ENCODE measurements at places on chromosomes 3 and 15. TPM values are rescaled to one million over a fixed set of nuclear protein-coding genes. Genes with fewer than 3 reads are reported as not detected.

GRCh38 chr15:77588126-77588525 lies 44.6 kb downstream of the LINGO1 start:
- DNase-seq, result no peak

DNA sequence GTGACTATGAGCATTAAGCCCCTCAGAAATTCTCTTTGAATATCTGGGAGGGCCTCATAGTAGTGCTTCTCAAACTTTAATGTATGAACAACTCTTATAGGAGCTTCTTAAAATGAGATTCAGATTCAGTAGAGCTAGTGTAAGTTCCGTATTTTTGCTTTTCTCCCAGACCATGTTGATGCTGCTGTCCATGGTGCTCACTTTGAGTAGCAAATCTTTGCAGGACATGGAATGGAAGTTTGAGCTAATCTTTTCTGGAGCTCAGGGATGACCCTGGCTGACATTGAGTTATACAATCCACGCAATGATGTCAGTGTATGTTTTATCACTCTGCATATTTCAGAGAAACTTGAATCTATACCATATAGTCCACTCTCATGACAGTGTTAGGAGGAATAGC lies 134.2 kb downstream of the OTOL1 start:
- no peak for DNase-seq

DNA sequence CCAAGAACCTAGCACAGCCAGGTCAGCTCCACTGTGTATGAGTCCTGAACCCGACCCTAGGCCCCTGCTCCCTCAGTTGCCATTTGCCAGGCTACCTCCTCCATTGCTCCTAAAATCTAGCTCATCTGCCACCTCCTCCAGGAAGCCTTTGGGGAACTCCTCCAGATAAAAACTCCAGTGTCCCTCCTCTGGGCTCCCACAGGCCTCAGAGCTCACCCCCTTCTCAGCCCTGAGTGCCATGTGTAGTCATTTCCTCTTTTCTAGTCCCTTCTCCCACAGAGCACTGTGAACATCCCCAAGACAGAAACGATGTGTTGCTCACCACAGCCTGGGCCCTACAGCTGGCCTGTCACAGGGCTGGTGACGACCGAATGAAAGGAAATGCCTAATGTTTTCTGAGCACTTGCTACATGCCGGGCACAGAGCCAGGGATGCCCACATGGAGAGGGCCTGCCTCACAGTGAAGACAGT lies 61.0 kb downstream of the IQSEC1 start:
- DNase-seq, result peak; percentile 75

DNA sequence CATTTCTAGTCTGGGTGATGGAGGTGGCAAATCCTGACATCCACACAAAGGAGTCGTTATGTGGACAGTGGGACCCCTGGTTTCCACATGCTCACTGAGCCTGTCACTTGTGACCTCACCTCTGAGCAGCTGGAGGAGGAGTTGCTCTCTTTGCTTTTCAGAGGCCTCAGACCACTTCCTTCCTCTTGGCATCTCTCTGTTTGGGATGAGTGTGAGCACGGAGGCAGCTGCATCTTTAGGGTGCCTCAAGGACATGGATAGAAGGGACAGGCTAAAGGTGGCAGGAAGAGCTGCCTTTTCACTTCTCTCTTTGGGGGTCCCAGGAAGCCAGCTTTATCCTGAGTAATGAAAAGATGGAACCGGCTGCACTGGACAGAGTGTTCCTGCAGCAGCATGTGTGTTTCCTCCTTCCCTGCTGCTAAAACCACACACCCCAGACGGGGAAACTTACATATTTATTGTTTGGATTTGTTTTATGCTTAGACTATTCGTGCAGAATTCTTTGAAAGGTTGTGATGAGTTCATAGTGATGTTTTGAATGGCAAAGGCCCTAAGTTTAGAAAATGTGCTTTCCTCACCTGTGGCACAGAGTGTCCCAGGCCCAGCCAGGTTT lies 31.8 kb downstream of the GPR171 start:
- no peak for DNase-seq

DNA sequence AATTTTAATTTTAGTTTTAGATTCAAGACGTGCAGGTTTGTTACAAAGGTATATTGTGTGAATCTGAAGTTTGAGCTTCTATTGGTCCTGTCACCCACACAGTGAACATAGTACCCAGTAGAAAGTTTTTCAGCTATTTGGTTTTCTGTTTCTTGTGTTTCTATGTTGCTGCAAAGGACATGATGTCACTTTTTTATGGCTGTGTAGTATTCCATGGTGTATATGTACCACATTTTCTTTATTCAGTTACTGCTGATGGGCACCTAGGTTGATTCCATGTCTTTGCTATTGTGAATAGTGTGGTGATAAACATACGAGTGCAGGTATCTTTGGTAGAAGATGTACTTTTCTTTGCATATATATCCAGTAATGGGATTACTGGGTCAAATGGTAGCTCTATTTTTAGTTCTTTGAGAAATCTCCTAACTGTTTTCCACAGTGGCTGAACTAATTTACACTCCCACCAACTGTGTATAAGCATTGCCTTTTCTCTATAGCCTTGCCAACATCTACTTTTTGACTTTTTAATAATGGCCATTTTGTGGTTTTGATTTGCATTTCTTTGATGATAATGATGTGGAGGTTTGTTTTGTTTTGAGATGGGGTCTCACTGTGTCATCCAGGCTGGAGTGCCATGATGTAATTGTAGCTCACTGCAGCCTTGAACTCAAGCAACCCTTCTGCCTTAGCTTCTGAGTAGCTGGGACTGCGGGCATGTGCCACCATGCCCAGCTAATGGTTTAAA lies 43.9 kb downstream of the LIMD1 start:
- DNase-seq, result no peak

DNA sequence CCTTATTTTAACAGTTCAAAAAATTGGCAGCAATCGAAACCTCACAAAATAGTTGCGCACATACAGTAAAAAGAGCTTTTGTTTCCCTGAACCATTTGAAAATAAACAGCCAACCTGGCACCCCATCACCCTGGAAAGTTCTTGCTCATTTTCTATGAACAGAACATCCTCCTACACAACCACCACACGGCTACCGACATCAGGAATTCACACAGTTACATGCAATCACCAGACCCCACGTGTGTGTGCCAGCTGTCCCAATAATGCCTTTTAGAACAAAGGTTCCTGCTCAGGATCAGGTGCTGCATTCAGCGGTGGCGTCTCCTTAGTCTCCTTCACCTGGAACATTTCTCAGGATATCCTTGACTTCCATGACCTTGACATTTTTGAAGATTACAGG lies 186.5 kb downstream of the KLF13 start:
- no peak for DNase-seq

FOXB1 gene
- not detected for total RNA-seq

RBP2 gene
- total RNA-seq, result not detected

CHRNA7 gene
- total RNA-seq, result 0.93 TPM

SPTSSB gene
- not detected for total RNA-seq

CCR9 gene
- total RNA-seq, result not detected

MESP2 gene
- 0.38 TPM for total RNA-seq
